Right cardiac atrium (tissue), 5 donors: ENCODE measurements at places on chromosomes 4 and X. TPM values are rescaled to one million over a fixed set of nuclear protein-coding genes. Genes with fewer than 3 reads are reported as not detected.
A peak's percentile ranks its signal among the peaks of the same experiment; 100 is the strongest.

GRCh38 chr4:163591614-163592020, 97.1 kb downstream of the TMA16 start:
- DNase-seq = no peak

PRDM5 gene
- polyA plus RNA-seq = 2.4 TPM

TENM3 gene
- 0.88 TPM for polyA plus RNA-seq

DNA sequence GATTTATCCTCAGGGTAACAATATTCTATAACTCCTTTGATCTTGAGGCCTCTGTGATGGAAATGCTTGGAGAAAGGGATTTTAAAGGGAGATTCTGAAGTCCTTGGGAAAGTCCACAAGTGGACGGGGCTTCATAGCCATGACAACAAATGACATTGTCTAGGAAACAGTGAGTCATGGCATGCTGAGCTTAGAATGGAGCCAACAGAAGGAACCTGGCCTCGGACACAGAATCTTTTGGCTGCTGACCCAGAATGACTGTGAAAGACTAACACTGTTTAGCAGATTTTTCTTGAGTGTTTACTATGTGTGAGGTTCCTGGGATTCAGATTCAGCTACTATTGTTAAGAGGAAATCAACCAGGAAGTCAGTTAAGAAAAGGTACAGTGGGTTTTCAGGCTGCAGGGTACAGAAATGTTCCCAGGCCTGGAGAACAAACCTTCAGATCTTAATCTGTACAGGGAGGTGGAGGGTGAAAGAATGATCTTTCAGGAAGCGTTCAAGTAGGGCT, 18.1 kb upstream of the CXCL2 start:
- peak; percentile 68 for DNase-seq

GRCh38 chr4:113776679-113777078, 15.1 kb upstream of the CAMK2D start:
- no peak for DNase-seq

DNA sequence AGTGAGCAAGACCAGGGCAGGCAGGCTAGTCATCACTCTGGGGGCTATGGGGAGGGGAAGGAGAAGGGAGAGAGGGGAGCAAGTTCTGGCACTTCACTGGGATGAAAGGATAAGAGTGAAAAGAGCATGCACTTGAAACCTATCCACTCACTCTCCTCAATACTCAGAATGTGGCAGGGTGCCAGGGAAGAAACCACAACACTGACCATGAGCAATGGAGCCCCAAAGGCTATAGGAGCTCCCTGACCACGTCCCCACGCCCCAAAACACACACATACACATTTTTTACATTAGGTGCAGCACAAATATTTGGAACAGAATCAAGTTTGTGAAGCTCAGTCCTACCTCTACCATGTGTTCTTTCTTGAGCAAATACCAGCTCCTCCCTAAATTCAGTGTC, 132.2 kb downstream of the IDS start:
- DNase-seq = no peak

CHRDL1 gene
- 7.2 TPM for polyA plus RNA-seq

- DNase-seq = no peak
Measured at GRCh38 chr4:147965056-147965455, 233.2 kb downstream of the ARHGAP10 start.

DNA sequence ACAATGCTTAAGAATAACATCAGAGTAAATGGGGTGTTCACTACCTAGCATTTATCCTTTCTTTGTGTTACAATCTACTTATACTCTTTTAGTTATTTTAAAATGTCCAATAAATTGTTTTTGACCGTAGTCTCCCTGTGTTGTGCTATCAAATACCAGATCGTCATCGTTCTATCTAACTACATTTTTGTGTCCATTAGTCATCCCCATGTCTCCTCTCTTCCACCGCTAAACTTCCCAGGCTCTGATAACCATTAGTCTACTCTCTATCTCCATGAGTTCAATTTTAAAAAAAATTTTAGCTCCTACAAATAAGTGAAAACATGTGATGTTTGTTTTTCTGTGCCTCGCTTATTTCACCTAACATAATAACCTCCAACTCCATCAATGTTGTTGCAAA, 381.9 kb downstream of the PRDM5 start:
- no peak for DNase-seq

GRCh38 chr4:70925899-70926635, 23.9 kb downstream of the MOB1B start:
- no peak for DNase-seq

MAMLD1 gene
- polyA plus RNA-seq = 1.3 TPM

GRCh38 chrX:40298572-40299479, 201.1 kb upstream of the BCOR start:
- no peak for DNase-seq

CSAG3 gene
- polyA plus RNA-seq = not detected

DNA sequence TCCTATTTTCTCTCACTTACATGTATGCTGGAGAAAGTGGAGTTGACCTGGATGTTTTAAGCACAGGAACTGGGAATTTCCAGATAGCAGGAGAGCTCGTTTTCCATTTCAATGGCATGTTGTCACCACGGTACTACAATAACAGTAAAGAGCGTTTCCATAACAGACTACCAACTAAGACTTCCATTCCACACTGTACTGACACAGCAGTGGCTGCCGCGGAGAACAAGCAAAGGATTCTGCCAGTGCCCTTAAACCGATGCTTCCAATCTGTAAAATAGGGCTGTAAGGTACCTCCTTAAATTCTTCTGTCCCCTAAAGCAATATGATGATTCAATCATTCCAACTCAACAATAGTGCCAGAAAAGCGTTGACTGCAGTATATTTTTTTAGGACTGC, 143.9 kb downstream of the KLHL13 start:
- DNase-seq = no peak

ANTXR2 gene
- 13.5 TPM for polyA plus RNA-seq

EFHC2 gene
- 4.7 TPM for polyA plus RNA-seq

- DNase-seq = no peak
Measured at GRCh38 chr4:98794565-98795205, 134.2 kb downstream of the EIF4E start.

SULT1B1 gene
- 0.18 TPM for polyA plus RNA-seq

GRCh38 chr4:25750874-25751273, 95.2 kb downstream of the SLC34A2 start:
- DNase-seq = no peak

DNA sequence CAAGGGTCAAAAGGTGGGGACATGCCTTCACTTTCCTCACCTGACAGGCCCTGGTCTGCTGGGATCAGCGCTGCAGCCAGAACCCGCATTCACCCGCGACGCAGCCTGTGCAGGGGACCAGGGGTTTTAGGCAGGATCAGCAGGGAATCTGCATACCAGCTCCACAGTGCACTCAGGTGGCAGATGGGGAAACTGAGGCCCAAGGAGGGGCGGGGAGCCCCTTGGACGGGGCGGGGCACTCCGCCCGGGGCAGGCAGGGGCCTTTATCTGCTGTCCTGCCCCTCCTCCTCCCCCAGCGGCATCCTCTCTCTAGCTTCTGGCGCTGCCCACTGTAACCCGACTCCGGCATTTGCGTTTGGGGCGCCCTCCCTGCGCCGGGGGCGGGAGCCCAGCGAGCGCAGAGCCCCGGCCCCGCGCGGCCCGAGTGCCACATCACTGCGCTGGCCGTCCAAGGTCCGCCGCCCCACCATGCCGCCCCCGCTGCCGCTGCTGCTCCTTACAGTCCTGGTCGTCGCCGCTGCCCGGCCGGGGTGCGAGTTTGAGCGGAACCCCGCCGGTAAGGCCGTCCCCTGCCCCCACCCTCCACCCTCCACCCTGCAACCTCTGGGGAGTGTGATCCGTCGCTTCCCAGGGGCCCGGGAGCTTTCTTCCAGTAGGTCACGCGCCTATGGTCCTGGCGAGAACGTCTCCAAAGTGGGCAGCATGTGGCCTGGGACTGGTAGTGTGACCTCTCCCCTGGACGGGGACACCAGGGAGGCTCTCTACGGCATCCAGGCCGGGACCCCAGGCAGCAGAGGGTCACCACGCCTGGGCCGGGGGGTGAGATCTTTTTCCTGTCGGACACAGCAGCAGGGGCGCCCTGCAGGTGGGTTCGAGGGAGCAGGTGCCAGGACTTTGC, at the start of gene CPZ:
Gene CPZ, plus strand, starts transcription at position 400 of the 898 bp plus-strand sequence. Its CDS starts 69 bp downstream, at position 469.
- peak; percentile 62 for DNase-seq

- no peak for DNase-seq
Measured at GRCh38 chr4:64538219-64538618, 129.0 kb upstream of the TECRL start.

DNA sequence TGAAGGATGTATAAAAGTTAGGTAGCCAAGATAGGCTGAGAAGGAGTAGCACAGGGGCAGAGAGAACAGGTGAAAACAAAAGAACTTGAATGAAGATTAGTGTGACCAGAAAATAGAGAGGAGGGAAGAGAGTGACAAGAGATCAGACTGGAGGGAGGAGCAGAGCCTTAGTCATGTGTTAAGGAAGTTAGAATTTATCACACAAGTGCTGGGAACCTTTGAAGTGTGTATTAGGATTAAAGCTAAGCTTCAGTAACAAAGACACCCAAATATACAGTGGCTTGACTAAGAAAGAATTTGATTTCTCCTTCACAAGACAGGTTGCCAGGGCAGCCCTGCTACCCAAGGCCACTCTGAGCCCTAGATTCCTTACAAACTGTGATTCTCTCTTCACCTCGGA, 10.7 kb upstream of the CCDC149 start:
- DNase-seq = no peak

DNA sequence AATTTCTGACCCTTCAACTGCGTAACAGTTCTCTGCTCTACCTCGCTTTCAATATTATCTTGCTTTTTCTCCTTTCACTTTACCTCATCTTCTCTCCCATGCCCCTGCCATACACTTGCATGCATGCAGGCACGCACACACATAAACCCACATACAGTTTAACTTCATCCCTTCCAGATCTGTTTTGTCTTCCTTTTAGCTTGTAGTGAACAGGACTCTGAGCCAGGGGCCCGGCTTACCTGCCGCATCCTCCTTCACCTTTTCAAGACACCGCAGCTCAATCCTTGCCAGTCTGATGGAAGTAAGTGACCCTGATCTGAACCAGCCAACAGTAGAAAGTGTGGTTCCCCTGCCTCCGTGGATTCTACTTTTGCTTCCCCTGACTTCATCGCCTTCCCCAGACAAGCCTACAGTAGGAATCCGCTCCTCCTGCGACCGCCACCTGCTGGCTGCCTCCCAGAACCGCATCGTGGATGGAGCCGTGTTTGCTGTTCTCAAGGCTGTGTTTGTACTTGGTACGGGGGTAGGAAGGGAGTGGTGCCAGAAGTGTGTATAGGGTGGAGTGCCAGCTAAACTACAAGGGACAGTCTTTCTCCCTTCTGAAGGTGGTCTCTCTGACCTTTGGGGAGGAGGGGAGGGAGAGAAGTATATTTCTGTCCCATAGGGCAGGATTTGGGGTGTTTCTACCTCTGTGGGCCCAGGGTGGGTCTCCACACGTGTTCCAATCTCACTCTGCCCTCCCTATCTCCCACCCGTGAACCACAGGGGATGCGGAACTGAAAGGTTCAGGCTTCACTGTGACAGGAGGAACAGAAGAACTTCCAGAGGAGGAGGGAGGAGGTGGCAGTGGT, 10.7 kb downstream of the MED12 start:
- peak; percentile 84 for DNase-seq

DNA sequence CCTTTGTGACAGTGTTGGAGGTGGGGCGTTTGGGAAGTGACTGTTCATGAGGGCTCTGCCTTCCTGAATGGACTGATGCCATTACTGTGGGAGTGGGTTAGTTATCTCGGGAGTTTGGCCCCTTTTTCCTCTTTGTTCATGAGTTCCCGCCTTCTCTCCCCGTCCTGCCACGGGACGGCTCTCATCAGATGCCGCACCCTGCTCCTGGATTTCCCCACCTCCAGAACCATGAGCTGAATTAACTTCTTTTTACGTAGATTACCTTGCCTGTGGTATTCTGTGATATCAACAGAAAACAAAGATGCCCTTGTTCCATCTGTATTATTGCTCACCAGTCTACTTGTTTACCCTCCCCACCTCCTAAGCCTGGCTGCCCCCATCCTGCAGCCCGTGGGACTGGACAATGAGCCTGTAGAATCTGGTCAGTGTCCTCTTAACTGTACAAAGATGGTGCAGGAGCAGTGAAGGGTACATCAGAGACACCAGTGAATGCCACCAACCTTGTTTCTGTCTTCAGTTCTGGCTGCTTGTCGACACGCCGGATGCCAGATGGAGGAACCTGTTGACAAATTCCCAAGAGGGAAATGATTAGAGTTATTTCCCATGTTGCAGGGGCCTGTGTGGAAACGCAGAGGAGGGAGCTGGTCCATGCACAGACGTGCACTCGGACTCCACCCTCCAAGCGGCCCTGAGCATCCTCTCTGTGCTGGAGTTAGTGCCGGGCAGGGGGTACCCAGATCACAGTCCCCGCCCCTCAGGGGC, 104.7 kb downstream of the ABLIM2 start:
- no peak for DNase-seq

DNA sequence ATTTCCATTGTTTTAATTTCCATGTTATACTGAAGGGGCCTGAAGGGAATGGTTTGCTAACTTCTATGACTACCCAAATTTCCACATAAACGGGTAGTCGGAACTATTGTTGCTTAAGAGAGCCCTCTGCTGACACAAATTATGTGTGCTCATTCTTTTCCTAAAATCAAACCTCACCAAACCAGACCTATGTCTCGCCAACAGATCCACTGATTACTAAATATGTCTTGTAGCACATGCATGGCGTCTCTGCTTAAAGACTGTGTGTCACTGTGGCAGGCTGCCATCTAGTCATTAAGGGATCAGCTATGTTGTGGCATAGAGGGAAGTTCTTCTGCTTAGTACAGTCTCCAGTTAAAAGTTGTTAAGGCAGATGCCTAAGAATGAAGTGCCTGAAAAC, 25.1 kb downstream of the PIR start:
- DNase-seq = no peak

MRFAP1 gene
- 335 TPM for polyA plus RNA-seq

DNA sequence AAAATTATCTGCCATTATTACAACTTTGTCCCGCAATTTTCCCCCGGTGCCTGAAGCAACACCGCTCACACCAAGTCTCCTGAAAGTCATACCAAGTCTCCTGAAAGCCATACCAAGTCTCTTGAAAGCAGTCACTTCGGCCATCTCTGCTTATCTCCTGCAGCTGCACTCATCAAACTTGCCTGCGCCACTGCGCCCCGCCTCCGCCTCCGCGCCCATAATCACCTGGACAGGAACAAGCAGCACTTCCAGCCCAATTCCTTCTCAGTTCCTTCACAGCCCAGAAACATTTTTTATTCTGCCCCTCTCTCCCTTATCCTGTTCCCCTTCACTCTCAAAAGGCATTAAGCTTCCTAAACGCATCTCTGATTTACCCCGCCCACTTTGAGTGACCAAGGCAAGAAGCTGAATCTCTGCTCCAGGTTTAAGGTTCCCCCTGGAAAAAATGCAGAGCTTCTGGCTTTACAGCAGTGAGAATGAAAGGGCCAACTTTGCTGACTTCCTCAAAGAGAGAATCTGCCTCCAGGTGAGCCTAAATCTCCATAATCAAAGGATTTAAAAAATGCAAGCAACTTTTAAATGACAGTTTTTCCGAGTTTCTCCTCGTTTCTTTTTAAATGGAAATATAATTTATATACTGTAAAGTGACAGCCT, 7.7 kb downstream of the GPR50 start:
- no peak for DNase-seq

ASMT gene
- not detected for polyA plus RNA-seq

GRCh38 chr4:156710365-156711192, 261.0 kb downstream of the PDGFC start:
- no peak for DNase-seq
